ENCODE measurements at places on chromosomes 5 and 9.

DNA sequence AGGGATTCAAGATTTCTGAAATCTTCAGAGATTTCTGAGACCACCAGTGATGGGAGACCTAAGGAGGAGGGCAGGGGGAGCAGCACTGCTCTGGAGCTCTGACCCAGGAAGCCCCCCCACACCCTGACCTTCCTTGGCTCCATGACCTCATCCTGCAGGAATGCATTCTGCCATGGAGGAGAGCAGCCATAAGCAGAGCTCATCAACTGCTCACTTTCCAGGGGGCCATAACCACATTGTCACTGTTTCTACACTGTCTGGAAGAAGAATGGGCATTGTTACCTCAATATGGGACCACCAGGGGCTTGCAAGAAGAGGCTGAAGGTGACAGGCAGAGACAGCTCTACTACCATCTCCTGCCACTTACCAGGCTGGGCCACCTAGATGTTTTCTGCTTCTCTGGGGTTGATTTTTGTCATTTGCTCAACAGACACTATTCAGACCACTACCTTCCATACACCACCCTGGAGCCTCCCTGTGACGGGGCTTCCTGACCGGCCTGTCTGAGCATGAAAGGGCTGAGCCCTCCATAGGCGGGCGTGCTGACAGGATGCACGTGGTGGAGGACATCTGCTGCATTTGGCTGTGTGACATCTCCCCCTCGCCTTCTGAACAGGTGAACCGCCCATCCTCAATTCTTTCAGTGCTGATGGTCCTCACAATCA is 2.3 kb upstream of the TSC1 start:
- peak; percentile 84 for DNase-seq

DNA sequence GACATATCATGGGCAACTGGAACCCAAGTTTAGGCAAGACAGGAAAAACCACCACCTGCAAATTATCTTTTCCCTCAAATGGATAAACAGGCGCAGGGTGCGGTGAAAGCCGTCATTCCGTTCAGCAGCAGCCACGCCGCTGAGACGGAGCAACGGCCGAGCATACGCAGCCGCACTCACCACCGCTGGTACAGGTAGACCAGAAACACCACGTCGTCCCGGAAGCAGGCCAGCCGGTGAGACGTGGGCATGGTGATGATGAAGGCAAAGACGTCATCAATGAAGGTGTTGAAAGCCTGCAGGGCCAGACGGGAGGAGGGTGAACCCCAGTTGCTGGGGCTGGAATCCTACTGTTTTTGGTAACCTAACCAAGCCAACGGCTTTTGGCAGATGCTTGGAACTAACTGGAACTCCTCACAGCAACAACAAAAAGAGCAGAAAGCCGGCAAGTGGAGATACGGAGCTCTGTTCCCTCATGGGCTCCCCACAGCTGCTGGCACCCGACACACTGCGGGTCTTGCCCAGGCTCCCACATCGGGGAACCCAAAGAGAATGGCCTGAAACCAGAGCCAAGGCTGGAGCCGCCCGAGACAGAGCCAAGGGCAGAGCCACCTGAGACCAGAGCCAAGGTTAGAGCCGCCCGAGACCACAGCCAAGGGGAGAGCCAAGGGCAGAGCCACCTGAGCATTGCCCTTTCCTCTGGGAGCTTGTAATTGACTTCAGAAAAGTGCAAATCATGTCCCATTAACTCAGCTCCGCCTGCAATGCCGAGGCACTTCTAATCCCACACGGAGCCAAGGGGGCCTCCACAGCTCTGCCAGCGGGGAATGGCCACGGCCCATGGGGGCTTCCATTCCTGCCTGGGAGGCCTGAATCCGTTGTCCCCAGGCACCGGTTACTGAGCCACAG is 24.2 kb downstream of the CLPTM1L start:
- peak; percentile 42 for DNase-seq

GRCh38 chr5:80184235-80185023 is 71.4 kb downstream of the SERINC5 start:
- DNase-seq = peak; percentile 91

- DNase-seq = no peak
Measured at GRCh38 chr5:6573651-6574101, 59.2 kb downstream of the NSUN2 start.

GRCh38 chr5:14415024-14415697 is 166.4 kb upstream of the OTULINL start:
- DNase-seq = no peak
